Activated T-helper 1 cell treated with anti-CD3 and anti-CD28 coated beads, Interleukin-2, amount 50 U/mL, for 16 hours (primary cell): ENCODE measurements at places on chromosomes 6 and 20.

DNA sequence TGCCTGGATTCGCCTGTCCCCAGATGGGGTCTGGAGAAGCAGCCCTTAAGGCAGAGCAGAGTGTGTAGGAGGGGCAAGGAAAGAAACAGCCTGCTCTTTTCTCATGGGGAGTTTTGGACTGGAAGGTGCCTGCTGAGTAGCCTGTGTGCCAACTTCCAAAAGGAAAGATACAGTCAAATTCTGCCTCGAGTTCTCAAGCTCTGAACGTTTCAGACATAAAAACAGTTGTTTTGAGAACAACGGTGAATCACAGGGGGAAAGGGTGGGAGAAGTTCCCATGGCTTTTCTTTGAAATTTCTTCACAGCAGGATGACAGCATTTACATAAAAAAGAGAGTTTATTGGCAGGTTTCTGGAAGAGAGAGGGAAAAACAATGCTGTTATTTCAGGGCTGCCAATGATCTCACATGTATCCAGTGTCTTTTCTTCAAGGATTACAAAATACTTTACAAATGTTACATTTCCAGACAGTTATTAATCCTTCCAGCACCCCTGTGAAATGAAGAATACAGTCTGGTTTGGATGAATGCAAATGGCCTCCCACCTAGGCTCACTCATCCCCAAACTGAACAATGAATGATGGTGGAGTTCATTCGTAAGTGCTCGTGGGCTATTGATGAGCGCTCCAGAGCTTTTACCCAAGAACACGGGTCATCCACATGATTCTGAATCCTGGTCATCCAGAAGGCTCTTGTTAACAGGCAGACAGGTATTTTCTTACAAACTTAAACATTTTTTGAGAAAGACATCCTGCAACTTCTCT, 33.8 kb upstream of the ECI2 start:
- no peak for DNase-seq

DNA sequence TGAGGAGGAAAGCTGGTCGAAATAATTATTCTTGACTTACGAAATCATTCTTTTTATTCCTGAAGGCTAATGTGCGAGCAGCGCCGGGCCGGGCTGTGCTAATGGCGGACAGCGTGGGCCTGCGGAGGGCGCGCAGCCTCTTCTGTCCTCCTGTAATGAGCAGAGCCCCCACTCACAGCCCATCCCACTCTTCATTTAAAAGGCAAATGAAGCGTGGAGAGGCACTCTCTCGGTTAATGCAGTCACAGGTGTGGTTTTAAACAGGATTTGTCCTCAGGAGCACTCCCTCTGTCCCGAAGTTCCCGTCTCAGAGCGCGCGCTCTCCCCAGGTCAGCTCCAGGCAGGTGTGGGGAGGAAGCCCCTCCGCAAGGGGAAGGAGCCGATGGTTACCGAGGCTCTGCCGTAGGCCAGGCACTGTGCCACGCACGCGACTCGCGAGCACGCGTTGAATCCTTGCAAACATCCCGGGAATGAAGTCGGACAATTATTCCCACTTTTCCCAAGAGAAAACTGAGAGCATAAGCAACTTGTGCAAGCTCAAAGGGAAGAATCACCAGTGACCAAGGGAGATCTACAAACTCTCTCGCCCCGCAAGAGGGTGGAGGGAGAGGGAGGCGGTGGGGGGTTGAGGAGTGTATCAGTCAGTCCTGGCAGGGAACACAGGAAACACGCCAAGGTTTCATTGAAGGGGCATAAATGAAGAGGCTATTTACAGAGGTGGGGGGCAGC, 35.5 kb upstream of the ZFAND3 start:
- no peak for DNase-seq

DNA sequence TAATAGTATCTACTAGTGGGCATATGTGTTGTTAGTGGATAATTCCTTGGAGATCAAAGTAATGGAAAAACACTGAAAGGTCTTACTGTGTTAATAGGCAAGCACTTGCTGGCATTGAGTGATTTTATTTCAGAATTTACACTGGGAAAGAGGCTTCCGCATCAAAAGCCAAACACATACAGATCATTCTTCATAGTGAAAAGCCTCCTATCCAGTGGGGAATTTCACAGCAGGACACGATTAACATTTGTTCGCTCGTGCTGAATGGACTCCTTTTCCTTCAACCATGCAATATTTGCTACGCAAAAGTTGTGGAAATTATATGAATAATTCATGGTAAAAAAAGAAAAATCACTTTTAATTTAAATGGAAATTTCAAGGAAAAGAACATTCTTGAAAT, 26.4 kb downstream of the GABRR1 start:
- no peak for DNase-seq

GRCh38 chr6:32932132-32932868, 8.5 kb downstream of the HLA-DMB start:
- DNase-seq, result no peak

- no peak for DNase-seq
Measured at GRCh38 chr20:9143926-9144325, 75.0 kb downstream of the PLCB4 start.

- DNase-seq, result no peak
Measured at GRCh38 chr20:41746635-41747034, 128.5 kb upstream of the CHD6 start.

- DNase-seq, result no peak
Measured at GRCh38 chr6:153872946-153873345, 166.1 kb upstream of the OPRM1 start.

GRCh38 chr20:32236819-32237218, 29.1 kb downstream of the POFUT1 start:
- no peak for DNase-seq

DNA sequence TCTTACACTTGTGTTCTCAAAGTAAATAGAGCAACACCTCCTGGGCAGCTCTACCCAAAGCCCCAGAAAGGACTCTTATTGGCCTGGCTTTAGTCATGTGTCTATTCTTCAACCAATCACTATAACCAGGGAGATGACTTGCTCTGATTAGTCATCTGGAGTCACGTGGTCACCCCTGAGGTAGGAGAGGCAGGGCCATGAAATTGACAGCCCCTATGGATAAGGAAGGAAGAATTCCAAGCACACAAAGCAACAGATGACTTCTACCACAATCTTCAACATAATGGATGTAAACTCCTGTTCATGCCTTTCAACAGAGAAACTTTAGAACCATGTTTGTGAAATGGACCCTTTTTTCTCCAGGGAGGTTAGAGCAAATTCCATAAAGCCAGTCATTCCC, 24.6 kb upstream of the EYA2 start:
- DNase-seq, result no peak

DNA sequence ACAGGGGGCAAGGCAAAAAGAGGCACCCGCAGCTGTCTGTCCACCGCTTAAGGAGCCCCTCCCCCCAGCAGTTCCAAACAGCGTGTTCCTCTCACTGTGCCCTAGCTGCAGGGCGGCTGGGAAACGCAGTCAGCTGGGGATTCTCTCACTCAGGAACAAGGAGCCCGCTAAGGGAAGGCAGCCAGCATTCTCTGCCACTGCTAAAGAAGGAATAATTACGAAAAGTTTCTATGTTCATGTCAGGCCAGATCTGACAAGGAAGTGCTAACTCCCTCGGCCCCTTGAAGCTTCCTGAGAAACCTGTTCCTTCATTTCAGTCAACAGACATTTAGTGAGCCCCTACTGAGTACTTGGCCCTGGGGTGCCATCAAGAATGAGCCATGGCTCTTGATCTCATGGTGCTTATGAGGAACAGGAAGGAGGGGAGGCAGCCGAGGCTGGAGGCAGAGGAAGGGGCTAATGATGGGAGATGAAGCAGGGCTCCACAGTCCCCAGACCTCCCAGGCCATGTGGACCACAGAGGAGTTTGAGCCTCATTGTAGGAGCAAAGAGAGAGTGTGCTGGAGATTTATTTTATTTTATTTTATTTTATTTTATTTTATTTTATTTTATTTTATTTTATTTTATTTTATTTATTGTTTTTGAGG, 101.7 kb upstream of the PMEPA1 start:
- no peak for DNase-seq

GRCh38 chr6:156602066-156602385, 175.2 kb upstream of the ARID1B start:
- no peak for DNase-seq

DNA sequence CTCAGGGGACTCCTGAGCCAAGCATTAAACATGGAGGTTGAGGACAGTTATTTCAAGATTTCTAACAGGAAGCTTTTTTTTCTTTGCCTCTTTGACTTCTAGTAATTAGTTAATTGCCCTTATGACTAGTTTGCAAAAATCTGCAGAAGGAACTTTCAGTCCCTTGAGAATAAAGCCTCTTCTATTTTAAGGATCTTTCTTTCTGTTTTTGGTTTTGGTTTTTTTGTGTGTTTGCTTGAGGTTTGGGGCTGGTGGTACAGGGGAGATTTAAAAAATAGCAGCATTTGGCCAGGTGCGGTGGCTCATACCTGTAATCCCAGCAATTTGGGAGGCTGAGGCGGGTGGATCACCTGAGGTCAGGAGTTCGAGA, 259.3 kb downstream of the BMP7 start:
- no peak for DNase-seq

DNA sequence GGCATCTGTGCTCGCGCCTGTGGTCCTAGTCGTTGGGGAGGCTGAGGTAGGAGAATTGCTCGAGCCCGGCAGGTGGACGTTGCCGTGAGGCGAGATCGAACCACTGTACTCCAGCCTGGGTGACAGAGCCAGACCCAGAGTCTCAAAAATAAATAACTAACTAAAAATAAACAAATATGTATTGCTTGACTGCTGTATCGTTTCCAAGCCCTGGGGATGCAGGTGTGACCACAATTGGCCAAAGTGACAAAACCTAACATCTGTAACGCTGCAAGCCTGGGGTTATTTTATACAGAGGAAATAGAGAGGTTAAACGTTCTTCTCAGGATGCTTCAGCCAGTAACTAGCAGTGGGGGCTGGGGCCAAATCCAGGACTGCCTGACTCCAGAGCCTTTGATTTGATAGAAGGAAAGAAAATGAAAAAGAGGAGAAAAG, 1.9 kb upstream of the SRSF3 start:
- no peak for DNase-seq

DNA sequence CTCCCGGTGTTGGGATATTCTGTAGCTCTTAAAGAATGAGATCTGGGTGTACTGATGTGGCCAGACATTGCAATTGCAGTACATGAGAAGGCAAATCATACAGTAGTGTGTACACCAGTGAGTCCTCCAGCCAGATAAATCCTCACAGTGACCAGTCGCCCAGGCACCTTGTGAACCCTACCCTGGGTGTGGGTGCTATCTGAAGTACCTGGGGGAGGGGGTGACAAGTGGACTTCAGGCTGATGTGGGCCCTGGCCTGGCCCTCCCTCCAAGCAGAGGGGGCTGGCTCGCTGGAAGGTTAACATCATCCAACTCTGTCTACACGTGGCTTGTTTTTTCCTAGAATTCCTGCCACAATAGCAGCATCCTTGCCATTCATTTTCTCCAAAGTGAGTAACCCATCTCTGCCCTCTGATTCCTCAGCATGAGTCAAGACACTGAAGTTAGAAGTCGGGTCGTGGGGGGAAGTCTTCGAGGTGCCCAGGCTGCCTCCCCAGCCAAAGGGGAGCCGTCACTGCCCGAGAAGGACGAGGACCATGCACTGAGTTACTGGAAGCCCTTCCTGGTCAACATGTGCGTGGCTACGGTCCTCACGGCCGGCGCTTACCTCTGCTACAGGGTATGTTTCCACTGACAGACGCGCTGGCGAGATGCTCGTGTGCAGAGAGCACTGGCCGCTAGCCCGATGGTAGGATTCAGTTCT, 70.8 kb downstream of the PTPN1 start:
- DNase-seq, result no peak

DNA sequence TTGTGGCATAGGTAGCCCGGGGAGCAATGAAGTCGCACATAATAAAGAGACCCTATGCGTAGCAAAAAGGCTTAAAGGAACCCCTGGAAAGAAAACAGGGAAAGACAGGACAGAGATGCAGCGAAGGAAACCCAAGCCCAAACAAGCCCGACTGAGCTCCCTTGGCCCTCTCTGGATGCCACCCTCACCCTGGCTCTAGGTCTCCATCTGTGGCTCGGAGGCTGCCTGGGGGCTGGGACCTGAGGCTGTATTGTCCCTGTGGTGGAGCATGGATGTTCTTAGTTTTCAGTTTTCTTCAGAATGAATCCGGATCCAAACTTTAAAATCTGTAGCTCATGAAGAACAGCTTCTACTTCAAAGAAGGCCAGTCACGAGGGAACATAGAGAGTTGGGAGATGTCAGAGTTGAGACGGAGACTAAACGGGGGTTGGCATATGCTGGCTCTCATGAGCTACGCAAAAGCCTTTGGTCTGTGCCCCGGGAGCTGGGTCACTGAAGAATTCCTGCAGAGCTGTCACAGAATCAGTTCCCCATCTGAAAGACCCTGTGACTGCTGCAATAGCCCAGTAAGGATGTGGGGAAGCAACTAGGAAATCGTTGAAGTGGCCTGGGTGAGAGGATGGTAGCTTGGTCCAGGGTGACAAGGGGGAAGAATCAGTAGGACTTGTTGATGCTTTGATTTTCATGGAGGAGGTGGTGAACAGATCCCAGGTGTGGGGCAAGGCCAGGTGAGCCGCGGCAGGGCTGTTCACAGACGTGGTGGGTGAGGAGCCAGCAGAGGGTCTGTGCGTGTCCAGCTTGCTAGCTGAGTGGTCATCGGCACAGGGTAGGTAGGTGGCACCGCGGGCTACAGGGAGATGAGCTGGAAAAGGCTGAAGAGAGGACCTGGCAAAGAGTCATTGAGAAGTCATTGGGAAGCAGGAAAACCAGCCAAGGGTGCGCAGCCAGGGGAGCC, 35.2 kb downstream of the SYNDIG1 start:
- DNase-seq, result no peak

GRCh38 chr6:73898599-73898998, 202.6 kb downstream of the CD109 start:
- no peak for DNase-seq

DNA sequence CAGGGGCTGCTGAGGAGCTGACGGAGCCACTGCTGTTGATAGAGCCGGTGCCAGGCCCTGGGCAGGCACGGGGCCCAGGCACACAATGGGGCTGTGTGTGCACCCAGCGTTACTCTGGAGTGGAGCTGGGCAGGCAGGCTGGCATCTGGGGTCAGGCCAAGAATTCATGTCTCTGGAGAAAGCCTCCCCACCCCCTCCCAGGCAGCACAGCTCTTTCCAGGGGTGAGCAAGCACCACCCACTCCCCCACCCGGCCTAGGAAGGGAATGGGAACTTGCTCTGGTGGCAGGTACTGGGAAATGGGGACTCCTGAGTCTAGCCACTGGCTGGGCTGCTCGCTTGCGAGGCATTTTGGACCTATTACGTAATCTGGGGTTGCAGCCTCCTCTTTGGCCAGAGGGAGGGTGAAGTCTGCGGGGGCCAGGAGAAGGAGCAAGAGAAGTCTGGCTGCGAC, 22.7 kb downstream of the TFEB start:
- no peak for DNase-seq

GRCh38 chr6:1110941-1111349, 201.0 kb upstream of the FOXQ1 start:
- no peak for DNase-seq
